ENCODE measurements at places on chromosomes 2 and 18.

GRCh38 chr2:134468776-134469175 lies 214.9 kb downstream of the MGAT5 start:
- no peak for DNase-seq

DNA sequence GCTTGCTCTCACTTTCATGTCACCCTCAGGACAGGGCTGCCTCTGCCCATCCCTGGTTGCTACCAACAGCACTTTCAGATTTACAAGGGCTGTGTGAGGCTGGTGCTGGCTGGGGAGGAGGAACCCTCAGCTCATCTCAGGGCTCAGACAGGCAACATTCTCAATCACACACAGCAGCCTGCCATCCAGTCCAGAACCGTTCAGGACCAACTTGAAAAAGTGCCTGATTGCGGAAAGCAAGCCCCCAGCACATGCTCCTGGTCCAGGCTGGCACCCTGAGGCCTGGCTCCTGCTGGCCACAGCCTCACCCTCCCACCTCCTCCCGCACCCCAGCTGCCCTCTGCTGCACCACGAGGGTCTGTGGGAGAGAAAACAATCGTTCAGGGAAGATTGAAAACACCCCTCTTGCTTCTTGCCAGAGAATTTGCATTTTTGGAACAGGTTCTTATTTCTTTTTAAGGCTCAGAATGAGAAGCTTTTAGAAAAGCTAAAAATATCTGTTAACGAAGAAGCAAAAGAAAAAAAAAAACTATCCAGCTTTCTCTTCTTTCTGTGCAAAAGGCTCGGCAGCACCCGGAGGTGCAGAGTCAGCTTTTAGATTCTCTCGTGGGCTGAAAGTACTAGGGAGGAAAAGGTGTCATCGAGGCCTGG lies 403.8 kb upstream of the ID2 start:
- DNase-seq, result peak; percentile 76

GRCh38 chr2:26704441-26704977 lies 12.0 kb downstream of the KCNK3 start:
- no peak for DNase-seq

DNA sequence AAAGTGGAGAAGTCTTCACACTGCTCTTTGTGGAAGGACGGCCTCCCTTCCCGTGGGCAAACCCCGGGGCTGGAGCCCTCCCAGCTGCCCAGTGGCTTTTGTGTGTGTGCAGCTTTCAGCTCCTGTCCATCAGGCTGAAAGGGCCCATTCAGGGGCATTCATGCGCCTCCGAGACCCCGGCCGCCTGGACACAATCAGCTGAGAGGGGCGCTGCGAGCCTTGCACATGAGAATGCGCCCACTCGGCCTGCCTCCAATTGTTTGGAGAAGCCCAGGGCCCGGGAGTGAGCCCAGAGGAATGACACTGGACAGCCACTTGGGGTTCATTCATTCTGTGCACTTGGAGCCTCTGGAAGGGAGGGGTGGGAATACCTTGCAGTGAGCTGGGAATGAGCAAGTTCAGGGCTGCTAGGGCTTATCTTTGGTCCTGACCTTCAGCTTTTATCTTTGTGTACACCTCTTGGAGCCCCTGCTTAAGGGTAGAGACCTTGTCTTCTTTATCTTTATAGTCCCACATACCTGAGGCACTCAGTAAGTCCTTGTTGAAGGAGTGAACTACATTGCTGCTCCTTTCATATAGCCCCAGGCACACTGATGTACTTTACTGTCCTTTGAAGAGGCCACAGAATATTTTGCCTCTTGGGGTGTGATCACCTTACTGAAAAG lies 56.5 kb downstream of the TCF7L1 start:
- DNase-seq, result no peak

DNA sequence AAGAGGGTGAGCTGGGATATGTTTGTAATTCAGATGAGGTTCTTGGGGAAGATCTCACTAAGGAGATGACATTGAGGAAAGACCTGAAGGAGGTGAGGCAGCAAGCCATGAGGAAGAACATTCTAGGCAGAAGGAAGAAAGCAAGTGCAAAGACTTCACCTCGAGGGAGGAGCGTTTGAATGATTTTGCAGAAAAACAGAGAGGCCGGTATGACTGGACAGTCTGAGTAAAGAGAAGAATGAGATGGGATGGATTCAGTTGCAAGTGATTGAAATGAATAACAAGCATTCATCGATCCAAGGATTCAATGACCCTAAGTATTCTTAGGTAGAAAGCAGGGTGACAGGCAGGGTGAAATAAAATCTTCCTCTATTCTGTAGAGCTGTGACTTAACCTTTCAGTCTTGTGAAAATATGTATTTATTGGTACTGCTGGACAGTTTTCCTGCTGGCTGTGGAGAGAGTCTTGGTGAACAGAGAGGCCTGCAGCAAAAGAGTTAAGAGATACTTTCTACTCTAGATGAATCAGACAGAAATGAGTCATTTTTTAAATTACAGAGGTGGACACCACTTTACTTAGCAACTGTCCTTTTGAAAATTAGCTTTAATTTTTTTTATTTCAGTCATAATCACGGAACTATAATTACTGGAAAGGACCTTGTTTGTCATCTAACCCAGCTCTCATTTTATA lies 278.4 kb downstream of the LRRTM1 start:
- no peak for DNase-seq

- peak; percentile 71 for DNase-seq
These were observed 58.2 kb downstream of the KLHL14 start for GRCh38 chr18:32714571-32715148.

DNA sequence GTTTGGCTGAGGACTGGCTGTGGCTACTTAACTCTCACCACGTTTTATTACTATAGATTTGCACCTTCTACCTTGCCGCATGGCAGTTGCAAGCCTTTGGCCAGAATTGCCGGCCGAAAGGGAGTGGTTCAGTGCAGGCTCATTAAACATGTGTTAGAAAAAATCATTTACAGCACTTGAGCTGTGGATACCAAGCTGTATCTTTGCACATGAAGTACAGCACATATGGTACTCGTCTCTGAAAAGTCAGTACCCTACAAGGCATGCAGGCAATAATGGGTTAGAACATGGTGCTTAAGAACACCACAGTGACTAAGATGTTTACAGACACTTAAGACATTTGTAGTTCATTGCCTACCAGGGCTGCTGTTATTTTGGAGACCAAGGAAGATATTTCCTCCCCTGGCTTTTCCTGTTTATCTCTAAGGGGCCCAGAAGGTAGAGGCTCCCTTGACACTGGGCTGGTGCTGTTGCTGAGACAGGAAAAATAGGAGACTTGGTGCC lies 103.1 kb downstream of the ZNF532 start:
- DNase-seq, result no peak

- DNase-seq, result no peak
These were observed 147.3 kb downstream of the RDH14 start for GRCh38 chr2:18412980-18413675.

GRCh38 chr18:79394534-79395307 lies 1.0 kb upstream of the NFATC1 start:
- peak; percentile 70 for DNase-seq

DNA sequence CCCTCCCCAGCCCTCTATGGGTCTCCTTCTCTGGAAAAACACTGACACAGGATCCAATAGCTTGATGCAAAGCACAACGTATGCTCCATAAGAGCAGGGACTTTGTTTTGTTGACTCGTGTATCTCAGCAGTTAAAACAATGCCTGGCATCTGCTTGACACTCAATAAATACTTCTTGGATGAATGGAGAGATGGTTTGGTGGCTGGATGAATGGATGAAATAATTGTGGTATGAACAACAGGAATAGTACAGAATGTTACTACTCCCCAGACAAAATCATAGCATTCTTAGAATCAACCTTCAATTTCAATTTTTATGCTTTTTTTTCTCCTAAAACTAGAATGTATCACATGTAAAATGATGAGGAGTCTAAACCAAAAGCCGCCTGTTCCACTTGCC lies 57.4 kb downstream of the KCNE4 start:
- DNase-seq, result no peak

DNA sequence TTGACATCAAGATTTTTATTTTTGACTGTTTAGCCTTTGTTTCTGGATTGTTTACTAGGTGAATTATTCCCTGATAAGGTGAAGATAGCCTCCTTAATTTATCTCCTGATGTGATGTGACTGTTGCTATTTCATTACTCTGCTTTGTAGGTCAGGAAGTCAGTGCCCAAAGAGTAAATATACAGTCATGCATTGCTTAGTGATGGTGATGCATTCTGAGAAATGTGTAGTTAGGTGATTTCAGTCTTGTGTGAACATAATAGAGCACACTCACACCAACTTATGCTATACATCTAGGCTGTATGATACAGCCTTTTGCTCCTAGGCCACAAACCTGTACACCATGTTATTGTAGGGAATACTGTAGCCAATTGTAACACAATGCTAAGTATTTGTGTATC lies 102.4 kb upstream of the THUMPD2 start:
- no peak for DNase-seq

DNA sequence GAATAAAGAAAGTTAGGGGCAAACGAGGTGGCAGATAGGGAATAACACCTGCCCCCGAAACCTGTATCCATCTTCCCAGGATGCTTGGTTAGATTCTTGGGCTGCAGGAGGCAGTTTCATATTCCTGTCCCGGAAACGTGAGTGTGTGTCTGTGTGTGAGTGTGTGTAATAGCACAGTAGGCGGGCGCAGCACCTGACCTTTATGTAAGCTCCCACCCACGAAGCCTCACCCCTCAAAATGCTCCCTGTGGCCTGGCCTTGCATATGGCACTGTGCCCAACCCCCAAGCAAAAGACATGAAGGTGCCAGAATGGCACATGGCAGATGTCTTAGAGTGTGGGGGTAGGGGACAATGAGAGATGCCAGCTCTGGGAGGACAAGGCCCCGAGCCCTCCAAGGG lies 48.9 kb downstream of the EFR3B start:
- peak; percentile 14 for DNase-seq

GRCh38 chr2:188970211-188970610 lies 4.0 kb upstream of the COL3A1 start:
- DNase-seq, result no peak

GRCh38 chr2:53582556-53582955 lies 185.0 kb upstream of the CHAC2 start:
- DNase-seq, result no peak

GRCh38 chr2:168167511-168168263 lies 79.7 kb downstream of the STK39 start:
- no peak for DNase-seq

GRCh38 chr2:60794271-60794863 lies 38.3 kb downstream of the PAPOLG start:
- peak; percentile 30 for DNase-seq

- DNase-seq, result no peak
These were observed 3.7 kb downstream of the FAM98A start for GRCh38 chr2:33595385-33595784.

GRCh38 chr2:67457699-67458098 lies 60.6 kb downstream of the ETAA1 start:
- DNase-seq, result no peak

- no peak for DNase-seq
These were observed 15.9 kb downstream of the CAPN10 start for GRCh38 chr2:240602266-240603050.

GRCh38 chr18:68489013-68489792 lies 225.7 kb downstream of the TMX3 start:
- no peak for DNase-seq

DNA sequence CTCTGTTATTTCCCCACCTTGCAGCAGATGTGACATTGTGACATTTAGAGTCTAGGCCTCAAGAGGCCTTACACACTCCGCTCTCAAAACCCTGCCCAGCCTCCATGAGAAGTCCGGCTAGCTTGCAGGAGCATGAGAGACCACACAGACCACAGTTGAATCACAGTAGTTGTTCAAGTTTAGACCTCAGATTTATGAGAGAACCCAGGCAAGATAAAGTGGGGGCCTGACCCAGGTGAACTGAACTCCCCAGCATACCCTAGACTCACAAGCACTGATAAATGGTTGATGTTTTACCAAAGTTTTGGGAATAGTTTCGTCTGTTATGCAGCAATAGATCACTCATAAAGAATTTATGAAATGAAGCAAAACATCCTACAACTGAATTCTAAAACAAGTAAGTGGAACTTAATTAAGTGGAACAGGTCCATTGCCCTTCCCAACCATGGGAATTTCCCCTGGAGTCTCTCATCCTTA lies 4.7 kb upstream of the STAT1 start:
- no peak for DNase-seq

GRCh38 chr2:53631313-53632125 lies 136.1 kb upstream of the CHAC2 start:
- DNase-seq, result no peak

- no peak for DNase-seq
These were observed 163.1 kb downstream of the ANTXR1 start for GRCh38 chr2:69175790-69176715.

DNA sequence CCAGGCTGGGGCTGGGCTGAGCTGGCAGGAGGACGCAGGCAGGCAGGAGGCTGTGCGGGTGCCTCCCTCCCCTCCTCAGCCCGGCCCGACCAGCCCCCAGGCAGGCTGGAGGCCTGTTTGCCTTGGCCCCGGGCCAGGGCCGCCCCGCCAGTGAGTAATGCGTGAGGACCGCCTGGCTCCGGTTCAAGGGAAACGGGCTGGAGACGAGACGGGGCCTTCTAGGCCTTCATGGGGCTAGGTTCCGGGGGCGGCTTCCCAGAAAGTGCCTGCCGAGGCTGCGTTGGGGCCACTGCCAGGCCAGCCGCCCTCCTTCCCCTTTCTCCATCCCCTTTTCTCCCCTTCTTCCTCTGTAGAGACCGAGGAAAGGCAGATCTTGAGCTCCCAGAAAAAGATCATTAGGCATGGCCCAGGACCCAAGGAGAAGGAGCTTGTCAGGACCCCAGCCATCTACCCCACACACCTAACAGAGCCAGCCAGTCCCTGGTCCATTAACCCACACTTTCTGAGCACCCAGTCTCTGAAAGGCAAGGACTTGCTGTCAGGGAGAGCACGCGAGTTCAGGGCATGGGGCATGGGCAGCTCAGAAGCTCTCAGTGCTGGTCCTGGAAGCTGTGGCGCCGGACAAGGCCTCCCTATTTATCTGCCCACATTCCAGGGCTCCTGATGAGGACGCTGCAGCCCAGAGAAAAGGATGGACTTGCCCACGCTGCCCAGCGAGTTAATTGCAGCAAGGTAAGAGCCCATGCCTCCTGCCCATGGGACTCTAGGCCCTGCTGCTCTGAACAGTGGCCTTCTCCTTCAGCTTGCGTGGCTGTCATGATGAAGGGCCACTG lies 48.5 kb downstream of the SMAD7 start:
- peak; percentile 41 for DNase-seq

- DNase-seq, result peak; percentile 91
These were observed 93.1 kb downstream of the CABLES1 start for GRCh38 chr18:23228102-23229061.

- peak; percentile 87 for DNase-seq
These were observed 43.1 kb downstream of the INPP4A start for GRCh38 chr2:98487806-98488189.

GRCh38 chr18:79899609-79900445 lies 51.6 kb downstream of the SLC66A2 start:
- DNase-seq, result no peak

DNA sequence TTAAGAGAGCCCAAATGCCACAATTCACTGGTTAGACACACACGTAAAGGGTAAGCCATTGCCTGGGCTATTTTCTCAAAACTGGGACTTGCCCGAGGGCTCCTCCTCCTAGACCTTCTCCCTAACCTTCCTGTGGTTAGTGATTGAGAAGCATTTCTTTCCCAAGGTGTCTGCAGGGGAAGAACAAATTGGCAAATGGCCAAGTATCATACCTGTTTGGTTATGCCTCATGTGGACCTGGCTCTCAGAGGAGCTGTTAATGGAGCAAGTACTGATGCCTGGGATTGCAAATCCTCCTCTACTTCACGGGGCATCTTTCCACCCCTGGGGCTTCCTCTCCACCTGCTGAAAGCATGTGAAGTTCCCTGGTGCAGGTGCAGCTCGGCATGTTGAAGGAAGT lies 187.5 kb upstream of the CYRIA start:
- no peak for DNase-seq

GRCh38 chr2:214104219-214104618 lies 306.6 kb upstream of the VWC2L start:
- DNase-seq, result no peak

- DNase-seq, result no peak
These were observed 53.6 kb upstream of the ITGA6 start for GRCh38 chr2:172373766-172374165.

All from RPMI8226 (cell line).